ENCODE measurements at places on chromosomes 2 and 18.

DNA sequence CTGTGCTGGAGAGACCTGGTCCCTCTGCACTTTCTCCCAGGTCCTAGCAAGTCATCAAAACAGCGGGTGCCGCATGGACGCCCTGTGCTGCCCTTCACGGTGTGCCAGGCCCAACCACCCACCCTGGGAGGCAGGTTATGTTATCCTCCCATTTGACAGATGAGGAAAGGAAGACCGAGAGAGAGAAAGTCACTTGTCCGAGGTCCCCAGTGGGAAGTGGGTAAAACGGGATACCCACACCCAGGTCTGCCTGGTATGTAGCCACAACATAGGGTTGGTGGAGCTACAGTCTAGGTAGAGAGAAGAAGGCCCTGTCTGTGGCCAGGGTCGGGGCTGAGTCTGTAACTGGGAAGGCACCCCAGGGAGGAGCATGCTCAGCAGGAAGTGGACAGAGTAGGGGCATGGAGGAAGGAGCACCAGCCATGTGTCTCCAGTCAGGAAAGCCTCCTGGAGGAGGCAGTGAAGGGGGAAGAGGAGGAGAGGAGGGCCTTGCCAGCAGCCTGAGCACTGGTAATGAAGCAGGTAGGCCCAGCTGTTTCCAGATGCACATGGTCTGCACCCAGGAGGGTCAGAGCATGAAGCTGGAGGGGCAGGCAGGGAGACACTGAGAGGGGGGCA lies 98.4 kb downstream of the ZFP36L2 start:
- DNase-seq = no peak

DNA sequence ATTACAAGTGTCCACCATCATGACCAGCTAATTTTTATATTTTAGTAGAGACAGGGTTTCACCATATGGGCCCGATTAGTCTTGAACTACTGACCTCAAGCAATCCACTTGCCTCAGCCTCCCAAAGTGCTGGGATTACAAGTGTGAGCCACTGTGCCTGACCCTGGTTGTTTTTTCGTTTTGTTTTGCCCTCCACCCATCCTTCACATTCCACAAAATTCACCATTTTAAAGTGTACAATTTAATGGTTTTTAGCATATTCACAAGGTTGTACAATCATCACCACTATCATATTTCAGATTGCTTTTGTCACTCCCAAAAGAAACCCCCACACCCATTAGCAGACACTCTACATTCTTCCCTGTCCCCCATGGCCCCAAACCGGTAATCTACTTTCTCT lies 215.0 kb downstream of the TPGS2 start:
- DNase-seq = no peak

GRCh38 chr2:176763851-176764404 lies 448.7 kb upstream of the HNRNPA3 start:
- no peak for DNase-seq

DNA sequence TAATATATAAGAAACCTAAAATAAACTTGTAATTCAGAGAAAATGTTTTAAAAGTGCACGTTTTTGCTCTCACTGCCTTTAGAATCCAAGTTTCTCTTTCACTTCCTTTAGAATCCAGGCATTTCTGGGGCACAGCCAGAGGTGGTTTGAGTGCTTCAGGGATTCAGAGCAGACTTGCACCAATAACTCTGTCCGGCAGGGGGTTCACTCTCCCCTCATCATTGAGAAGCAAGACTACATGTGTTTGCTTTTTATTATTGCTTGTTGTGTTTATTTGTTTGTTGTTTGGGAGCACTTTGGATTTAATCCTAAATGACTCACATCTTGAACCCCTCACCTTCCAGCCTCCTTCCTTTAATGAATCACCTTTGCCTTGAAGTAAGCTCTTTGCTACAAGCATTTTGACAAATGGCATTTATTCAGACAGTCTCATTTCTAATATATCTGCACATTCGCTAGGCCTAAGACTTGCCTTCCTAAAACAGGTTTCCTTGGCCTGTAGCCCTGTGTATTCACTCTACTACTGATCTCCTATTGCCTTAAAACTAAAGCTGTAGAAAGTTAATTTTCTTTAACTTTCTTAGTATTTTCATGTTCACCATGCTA lies 233.5 kb upstream of the ATP5MC3 start:
- DNase-seq = peak; percentile 8

DNA sequence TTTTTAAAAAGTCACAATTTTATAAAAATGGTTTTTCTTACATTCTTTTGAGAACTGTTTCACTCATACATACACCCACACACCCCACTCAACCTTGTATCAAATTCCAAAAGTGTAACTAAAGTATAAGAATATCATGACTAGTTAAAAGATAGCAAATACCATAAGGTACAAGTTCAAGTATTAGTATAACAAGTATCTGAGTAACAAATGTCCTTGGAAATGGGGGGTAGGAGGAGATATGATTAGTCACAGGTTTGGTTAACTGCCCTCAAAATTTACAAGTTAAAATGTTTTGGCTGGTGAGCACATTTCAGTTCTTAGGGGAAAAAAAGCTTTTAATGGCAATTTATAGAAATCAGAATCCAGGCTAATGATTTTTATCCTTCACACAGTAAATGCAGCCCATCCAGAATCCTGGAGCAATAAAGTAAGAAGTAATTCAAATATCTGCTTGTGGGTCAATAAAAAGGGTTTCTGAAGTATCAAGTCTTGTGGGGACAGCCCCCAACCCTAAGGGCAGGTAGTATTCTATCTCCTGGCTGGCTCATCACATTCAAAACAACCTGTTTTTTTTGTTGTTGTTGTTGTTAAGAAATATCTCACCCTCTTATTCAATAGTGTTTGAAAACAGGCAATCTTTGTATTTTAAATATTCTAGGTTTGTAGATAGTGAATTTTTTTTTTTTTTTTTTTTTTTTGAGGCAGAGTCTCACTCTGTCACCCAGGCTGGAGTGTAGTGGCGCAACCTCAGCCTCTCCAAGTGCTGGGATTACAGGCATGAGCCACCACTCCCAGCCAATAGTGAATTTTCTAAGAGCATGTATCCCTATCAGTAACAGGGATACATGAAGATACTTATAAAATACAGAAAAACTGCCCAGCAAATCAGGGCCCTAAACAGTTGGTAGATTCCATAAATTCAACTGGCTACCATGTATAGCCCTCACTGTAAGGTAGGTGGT lies 14.5 kb downstream of the IAH1 start:
- no peak for DNase-seq

DNA sequence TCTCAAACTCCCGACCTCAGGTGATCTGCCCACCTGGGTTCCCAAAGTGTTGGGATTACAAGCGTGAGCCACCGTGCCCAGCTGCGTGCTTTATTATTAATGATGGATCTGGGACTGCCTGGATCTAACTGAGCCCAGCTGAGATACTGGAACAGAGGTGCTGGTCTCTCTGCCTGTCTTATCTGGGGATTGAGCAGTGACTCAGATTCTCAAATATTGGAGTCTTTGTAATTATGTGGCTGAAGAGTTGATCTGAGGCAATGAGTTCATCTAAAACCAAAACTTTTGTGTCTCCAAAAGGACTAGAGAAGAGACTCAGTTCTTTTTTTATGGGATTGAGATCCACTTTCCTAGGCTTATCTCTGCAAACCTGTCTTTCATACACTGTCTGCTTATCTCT lies 16.3 kb downstream of the PLEKHB2 start:
- no peak for DNase-seq

- DNase-seq = no peak
These were observed 113.4 kb upstream of the MCFD2 start for GRCh38 chr2:47028846-47029560.

- no peak for DNase-seq
These were observed 12.3 kb downstream of the CROCC2 start for GRCh38 chr2:240918258-240919091.

GRCh38 chr18:5941890-5942289 lies 46.6 kb upstream of the TMEM200C start:
- DNase-seq = no peak

GRCh38 chr2:30282721-30283120 lies 51.4 kb downstream of the LBH start:
- DNase-seq = no peak

DNA sequence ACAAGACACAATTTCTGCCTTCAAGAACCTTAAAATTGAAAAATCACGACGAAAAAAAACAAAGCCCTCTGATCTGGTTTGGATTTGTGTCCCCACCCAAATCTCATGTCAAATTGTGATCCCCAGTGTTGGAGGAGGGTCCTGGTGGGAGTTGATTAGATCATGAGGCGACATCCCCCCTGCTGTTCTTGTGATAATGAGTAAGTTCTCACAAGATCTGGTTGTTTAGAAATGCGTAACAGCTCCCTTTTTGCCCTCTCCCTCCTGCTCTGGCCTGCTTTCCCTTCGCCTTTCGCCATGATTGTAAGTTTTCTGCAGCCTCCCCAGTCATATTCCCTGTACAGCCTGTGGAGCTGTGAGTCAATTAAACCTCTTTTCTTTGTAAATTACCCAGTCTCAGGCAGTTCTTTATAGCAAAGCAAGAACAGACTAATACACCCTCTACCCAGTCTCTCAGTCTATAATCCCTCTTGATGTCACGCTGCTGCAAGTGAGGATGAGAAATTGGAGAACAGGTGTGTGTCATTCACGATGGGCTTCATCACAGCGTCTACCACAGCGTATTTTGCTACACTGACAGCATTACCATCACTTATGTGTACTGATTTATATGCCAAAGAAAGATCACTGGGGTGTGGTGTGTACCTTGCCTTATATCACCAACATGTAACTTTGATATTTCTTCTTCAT lies 330.7 kb downstream of the MTX2 start:
- no peak for DNase-seq

GRCh38 chr2:556485-556884 lies 120.7 kb downstream of the TMEM18 start:
- DNase-seq = no peak

- DNase-seq = no peak
These were observed 8.4 kb downstream of the APOB start for GRCh38 chr2:21035282-21035973.

DNA sequence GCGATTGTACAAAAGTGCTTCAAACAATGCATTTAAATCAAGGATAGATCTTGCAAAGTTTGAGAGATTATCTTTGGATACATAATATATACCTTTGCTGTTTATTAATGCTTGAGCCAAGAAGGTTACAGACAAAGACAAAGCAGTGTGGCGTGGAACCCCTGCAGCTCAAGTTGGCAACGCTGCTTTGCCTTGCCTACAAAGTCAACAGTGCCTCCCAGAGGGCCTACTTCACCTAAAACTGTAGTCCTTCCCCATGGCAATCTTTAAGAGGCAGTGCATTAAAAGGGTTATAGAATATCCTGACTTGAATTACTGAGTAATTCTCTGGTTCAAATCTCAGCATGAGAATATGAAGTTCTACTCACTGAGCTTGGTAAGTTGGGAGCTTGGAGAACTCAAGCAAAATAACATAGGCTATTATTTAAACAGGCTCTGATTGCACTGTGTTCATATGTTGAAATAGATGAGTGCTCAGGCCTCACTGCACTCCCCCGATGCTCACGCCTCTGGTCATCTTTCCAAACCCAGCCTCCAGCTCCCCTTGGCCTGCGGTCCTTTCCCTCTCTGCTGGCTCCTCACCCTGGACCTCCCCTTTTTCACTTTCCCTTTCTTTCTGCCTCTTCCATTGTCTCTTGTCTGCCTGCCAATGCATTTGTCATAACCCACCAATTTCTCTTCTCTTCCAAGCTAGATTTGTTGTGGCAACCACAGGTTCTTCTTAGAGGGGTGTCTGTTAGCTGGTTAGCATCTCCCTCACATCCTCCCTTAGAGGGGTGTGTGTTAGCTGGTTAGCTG lies 96.5 kb downstream of the MYT1L start:
- no peak for DNase-seq

DNA sequence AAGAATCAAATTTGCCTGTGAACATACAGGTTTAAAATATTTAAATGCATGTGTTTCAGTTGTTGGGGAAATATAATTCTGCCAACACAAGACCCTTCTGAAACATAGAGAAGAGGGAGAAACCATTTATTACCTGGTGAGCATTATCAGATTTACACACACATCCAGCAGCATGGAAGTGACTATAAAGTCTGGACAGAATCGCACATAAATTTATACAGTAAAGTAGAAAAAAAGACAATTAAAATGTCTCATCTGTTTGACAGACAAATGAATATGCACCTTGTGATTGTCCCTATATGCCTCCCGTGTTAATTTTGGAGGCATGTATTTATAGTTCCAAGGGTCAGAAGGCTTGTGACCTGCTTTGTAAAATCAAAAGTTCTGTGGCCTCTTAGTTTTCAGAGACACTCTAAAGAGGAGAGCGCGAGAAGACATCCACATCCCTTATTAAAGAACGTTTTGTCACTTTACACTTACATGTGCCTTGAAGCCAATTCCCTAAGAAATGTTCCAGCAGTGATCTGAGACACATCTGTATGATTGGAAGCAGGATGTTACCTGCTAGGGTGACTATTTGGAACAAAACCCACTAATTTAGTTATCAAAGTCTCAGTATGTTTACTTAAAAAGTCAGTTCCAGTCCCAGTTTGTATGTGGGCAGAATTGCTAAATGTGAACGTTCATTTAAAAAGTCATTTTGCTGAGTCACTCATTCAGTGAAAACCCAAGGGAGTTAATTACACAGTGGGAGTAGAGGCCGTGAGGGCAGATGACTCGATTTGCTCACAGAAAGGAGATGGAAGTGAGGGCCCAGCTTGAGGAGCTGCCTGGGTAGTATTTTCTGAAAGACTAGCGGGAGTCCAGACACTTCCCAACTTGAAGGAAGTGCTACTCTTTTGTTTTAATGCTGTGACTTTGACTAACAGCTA lies 527.6 kb upstream of the MEX3C start:
- no peak for DNase-seq

DNA sequence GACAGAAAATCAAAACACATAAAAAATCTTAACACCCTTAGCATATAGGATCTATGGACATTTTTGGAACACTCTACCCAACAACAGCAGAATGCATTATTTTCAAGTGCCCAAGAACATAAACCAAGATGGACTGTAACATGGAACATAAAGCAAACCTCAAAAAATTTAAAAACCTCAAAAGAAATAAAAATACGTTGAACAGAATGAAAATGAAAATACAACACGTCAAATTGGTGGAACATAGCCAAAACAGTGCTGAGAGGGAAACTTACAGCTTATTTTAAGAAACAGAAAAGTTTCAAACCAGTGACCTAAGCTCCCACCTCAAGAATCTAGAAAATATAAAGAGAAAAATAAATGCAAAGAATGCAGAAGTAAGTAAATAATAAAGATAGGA lies 58.3 kb upstream of the BCL2L11 start:
- no peak for DNase-seq

DNA sequence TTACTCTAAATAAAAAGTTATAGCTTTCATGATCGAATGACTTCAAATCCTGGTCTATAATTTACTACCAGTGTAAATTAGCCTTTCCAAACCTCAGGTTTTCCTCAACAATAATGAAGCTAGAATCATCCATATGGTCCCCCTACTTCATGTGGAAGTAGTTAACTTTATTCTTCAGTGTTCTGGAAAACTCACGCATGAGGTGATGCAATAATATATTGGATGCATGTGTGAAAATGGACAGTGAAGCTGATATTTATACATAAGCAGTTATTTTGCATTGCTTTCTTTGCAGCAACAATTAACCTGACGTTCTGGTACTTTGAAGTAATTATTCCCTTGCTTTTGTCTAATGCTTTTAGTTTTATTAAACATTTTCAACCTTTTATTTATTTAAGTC lies 18.6 kb upstream of the UNC80 start:
- DNase-seq = no peak

- DNase-seq = no peak
These were observed 127.6 kb upstream of the CDCA7 start for GRCh38 chr2:173226899-173227698.
